AG08395 (cell line): ENCODE measurements at places on chromosomes 16 and 17.

- peak; percentile 97 for DNase-seq
Observed at GRCh38 chr17:80892019-80892855, 99.4 kb upstream of the CHMP6 start.

GRCh38 chr17:7314719-7315569, at the start of gene GPS2:
Gene GPS2, minus strand, starts transcription at chr17:7315360. Its CDS starts 308 bp downstream, at chr17:7315052.
- DNase-seq, result peak; percentile 87

- DNase-seq, result no peak
Observed at GRCh38 chr17:12731839-12732238, 57.5 kb upstream of the ARHGAP44 start.

- DNase-seq, result no peak
Observed at GRCh38 chr16:85686912-85687591, 1.7 kb downstream of the GINS2 start.

GRCh38 chr16:31561426-31562233, 33.9 kb downstream of the AHSP start:
- DNase-seq, result no peak

- peak; percentile 8 for DNase-seq
Observed at GRCh38 chr17:58756246-58757161, 850 bp downstream of the PPM1E start.

- no peak for DNase-seq
Observed at GRCh38 chr17:48514477-48514876, 16.3 kb downstream of the HOXB1 start.

DNA sequence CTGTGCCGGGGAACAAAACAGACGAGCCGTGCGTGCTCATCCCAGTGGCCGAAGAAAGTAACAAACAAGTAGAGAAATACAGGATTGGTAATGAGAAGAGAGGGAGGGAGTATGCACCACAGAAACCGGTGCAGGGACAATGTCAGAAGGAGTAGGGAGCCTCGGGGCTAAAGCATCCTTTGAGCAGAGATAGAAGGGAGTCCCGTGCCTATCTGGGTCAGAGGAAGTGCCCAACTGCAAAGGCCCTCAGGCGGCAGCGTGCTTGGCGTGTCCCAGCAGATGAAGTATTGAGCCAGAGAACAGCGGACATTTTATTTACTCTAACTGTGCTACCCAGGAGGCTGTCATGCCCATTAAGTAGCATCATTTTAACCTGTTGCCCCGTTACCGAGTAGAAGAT, 114.9 kb upstream of the CACNG5 start:
- DNase-seq, result no peak

GRCh38 chr16:3829631-3830536, 50.6 kb downstream of the CREBBP start:
- no peak for DNase-seq

DNA sequence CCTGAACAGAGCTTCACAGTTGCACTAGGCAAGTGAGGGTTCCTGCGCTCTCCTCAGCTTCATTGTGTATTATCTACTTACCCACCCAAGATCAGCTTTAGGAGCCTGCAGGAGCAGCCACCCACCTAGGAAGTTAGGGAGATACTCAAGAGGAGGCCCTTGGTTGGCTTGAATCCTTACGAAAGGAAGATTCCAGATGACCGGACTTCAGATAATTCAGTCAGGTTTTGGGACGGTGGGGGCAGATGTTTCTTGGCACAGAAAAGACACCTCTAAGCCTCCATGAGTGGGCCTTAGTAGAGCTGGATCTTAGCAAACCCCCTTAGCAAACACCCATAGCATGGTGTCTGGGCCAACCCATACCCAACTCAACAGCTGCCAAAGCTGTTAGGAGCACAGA, 2.4 kb upstream of the CBFB start:
- no peak for DNase-seq

DNA sequence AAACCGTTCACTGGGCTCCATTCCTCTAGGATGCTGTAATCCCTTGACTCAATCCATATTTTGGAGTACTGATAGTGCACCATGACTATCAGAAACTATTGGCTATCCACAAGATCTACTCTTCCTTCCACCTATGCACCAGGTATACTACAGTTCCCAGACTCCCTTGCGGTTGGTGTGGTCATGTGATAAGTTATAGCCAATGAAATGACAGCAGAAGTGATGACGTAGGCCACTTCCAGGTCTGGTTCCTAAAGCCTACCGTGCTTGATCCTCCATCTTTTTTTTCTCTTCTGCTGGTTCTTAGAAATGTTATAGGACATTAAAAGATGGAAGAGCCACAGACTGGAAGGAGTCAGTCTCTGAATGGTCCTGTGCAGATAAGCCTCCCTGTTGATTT, 278.8 kb upstream of the C16orf82 start:
- no peak for DNase-seq

GRCh38 chr16:55571191-55571897, 4.9 kb downstream of the CAPNS2 start:
- no peak for DNase-seq

DNA sequence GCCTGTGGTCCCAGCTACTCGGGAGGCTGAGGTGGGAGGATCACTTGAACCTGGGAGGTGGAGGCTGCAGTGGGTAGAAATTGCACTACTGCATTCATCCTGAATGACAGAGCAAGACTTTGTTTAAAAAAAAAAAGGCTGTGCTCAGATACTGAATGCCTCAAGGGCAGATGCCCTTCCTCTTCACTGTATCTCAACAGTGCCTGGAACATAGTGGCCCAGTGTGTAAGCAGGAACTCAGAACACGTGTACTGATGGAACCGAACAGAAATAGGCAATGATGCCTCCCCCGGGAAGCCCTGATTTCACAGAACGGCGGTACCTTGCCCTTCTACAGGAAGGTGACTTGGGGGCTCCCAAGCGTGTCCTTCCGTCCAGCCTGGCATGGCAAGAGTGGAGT, 46.8 kb downstream of the PLXDC1 start:
- DNase-seq, result no peak

DNA sequence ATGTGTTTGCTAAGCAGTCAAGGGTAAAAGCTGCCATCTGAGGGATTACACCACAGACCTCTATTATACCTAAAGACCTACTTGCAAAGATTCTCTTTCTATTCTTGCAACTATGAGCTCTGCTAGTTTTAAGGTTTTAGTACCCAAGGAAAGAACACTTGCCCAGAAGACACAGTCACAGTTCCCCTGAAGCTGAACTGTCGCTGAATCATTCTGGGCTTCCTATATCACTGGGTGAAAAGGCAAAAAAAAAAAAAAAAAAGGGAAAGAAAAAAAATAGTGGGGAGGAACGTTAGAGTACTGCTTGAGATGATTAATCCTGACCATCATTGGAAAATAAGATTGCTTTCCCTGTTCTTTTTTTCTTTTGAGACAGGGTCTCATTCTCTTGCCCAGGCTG, 37.9 kb downstream of the LYRM1 start:
- peak; percentile 44 for DNase-seq

DNA sequence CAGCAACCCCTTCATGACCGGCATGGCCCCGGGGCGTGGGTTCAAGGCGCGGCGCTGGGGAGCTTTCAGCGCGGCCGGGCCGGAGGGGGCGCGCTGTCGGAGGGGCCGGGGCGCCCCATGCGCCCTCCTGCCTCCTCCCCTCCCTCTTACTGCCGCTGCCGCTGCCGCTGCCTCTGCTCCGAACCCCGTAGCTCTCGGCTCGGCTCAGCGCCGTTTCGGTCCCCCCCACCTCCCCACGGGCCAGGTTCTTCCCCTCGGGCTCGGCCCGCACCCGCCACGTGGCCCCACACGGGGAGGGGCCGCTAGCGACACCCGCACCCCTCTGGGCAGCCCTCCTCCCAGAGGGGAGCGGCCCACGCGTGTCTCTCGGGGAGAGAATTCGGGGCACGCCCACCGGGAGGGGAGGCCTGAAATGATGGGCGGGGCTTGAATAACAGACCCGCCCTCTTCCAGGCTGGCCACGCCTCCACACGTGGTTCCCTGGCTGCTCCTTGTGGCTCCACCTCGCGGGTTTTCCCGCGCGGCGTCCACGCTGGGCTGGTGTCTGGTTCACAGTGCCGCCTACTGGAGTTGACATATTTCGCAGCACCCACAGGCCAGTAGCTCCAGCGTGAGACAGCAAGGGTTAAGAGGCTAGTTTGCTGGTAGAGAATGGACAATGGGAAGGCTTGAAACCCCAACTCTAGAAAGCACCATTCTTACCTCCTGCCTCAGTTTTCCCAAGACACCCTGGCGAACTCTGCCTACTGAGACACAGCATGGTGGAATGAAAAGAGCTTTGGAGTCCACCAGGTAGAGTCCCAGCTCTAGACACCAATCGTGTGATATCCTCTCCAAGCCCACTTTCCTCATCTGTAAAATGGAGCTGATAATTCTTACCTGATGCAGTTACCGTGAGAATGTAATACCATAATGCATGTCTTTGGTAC, at the start of gene KCNH4:
Gene KCNH4, minus strand, starts transcription at position 221 of the 929 bp plus-strand sequence. Its CDS starts 197 bp downstream, at position 24.
- peak; percentile 75 for DNase-seq

GRCh38 chr17:69729944-69730343, 315.4 kb downstream of the MAP2K6 start:
- peak; percentile 31 for DNase-seq

DNA sequence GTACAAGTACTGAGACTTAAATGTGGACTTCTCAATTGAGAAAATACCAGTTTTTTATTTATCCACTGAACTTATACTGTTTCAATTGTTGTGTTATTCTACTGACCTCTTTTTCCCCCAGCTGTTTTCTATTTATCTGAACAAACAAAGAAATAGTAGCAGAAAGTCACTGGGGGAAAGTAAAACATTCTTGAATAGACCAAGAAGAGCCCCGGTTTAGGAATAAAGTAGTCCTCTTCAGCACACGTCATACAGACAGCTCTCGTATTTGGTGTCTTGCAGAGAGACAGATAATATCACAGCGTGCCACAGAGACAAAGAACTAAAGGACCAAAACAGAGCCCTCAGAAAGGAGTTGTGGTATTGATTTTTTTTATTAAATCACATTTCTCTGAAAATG, 1159.1 kb upstream of the CDH8 start:
- no peak for DNase-seq

DNA sequence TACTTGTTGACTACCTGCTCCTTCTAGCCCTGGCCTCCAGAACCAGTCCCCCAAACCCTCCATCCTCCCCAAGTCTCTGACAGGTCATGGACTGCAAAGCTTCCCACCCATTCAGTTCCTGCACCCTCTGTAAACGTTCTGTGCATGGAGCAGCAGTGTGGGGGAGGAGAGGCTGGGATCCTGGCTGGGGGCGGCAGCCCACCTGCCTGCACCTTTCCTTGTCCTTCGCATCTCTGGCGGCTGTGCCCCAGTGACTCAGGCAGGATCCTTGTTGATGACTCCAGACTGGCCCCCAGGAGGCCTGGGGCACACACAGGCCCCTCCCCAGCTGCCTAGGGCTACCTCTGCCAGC, 1.6 kb upstream of the PKMYT1 start:
- no peak for DNase-seq

GRCh38 chr16:68275611-68276191, 11.4 kb downstream of the SLC7A6 start:
- DNase-seq, result no peak

- no peak for DNase-seq
Observed at GRCh38 chr17:2398182-2398581, 2.7 kb downstream of the MNT start.

GRCh38 chr16:7442050-7442449, 109.4 kb downstream of the RBFOX1 start:
- no peak for DNase-seq

DNA sequence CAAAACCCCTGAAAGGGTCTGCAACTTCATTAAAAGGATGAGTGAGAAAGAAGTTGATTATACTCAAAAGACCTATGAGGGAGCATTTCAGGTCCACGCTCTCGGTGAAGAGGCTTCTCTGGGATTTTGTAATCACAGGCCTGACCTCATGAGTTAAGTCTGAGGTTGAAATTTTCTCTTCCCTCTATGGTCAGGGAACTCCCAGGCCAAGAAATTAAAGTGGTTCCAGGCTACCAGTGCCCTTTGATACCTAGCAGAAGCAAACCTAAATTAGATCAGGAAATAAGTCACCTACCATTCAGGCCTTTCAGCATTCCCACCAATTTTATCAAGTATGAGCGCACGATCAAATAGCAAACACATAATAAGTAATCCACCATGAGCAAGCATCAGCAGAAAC, 27.9 kb downstream of the MBTD1 start:
- DNase-seq, result no peak

DNA sequence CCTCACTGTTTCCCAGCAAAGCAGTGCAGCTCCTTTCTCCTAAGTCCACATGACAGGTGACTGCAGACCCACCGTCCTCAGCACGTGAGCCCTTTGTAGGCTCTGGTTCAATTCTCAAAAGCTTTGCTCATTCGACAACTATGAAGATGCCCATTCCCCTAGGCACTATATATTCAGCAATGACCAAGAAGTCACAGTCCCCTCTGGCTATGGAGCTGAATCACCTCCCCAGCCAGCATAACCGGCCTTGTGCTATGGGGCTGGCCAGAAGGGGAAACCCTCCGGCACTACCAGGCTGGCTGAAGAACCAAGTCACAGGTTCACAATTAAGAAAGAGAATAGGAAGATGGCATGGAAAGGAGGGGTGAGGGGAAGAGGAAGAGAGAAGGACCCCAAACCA, 139.7 kb downstream of the WSCD1 start:
- no peak for DNase-seq

DNA sequence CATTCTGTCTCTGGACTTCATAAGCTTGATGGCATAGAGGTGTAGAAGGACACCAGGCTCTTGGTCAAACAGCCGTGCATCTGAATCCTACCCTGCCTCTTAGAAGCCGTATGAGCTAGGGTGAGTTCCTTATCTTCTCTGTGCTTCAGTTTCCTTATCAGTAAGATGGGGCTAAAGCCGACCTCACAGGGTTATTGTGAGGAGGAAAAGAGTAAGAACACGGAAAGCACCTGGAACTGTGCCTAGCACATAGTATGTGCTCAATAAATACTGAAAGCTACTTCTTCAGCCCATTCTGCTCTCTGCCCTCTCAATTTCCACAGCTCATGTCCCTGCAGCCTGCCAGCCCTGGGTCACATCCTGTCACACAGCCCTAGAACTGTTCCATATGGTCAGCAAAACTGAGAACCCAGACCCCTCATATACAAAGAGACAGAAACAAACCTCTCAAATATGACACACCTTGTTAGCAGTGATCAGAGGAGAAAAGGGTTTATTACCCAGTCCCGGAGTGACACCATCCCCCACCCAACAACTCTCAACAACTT, 17.0 kb upstream of the UBTF start:
- DNase-seq, result no peak

- DNase-seq, result peak; percentile 62
Observed at GRCh38 chr16:70788668-70789594, 12.0 kb downstream of the VAC14 start.

- no peak for DNase-seq
Observed at GRCh38 chr17:47801176-47801765, 20.3 kb downstream of the OSBPL7 start.
